ENCODE measurements at places on chromosomes 13 and 19. TPM values are rescaled to one million over a fixed set of nuclear protein-coding genes. Genes with fewer than 3 reads are reported as not detected.
A peak's percentile ranks its signal among the peaks of the same experiment; 100 is the strongest.

WDR87 gene
- not detected for total RNA-seq

GRCh38 chr19:14432791-14433553 lies at the start of gene PKN1:
TSS of gene PKN1 (plus strand) at chr19:14433306. CDS start at chr19:14433522, 216 bp downstream.
- H3K4me1 ChIP-seq: peaks cover 31% of the 10 kb centered on the region
- peak within 1 kb of the TSS; percentile 82 for H3K4me3 ChIP-seq
- H3K27me3 ChIP-seq: peaks cover 13% of the 10 kb centered on the region

DNA sequence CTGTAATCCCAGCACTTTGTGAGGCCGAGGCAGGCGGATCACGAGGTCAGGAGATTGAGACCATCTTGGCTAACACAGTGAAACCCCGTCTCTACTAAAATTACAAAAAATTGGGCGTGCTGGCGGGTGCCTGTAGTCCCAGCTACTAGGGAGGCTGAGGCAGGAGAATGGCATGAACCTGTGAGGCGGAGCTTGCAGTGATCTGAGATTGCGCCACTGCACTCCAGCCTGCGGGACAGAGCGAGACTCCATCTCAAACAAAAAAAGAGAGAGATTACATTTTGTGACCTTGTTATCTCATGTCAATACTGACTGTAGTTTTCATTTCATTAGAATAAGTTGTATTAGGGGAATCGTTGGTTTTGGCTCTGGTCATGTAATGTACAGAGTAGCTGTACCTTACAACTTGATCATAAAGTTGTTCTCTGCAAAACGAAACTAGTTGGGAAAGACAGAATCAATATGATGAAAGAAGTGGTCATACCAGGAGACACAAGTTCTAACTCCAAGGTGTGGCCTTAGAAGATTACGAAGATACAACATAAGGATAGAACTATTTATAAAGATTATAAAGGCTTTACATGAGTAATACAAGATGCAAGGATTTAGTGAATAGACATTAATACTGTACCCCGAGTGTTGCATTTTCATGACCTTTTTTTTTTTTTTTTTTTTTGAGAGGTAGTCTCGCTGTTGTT lies 15.3 kb downstream of the TMEM38A start:
- H3K27ac ChIP-seq: no peak overlapping the region
- DNase-seq: no peak
- no peaks in the 10 kb centered on the region for H3K36me3 ChIP-seq
- no peaks in the 10 kb centered on the region for H3K4me1 ChIP-seq

SIX5 gene
- total RNA-seq: 2.5 TPM

SYNE4 gene
- total RNA-seq: 3.8 TPM

DNA sequence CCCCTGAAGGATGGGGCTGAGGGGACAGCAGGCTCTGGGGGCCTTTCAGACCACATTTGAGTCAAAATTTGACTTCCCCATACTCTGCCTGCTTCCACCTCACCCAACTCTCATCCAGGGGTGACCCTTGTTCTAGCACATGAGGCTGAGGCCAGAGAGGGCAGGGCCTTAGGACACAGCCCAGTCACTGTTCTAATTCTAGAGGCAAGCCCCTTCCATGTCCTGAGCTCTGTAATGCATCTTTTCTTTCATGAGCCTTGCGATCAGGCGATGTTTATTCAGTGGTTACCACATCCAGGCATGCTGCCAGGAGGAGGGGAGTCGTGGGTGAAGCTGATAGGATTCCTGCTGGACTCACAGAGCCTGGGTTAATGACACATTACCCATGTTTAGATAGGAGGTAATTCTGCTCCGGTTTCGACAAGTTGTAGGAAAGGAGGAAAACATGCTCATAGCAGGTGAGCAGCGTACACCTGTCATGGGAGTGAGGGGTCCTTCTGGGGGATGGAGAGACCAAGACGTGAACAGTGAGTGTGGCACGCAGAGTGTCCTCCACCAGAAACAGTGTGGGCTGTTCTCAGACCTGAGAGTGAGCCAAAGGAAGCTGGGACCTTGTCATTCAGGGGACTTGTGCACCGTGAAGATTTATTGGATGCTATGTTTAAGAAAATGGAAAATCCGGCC lies 9.3 kb downstream of the RPS9 start:
- peak overlapping the region; percentile 60 for H3K27ac ChIP-seq
- H3K4me3 ChIP-seq: peak overlapping the region; percentile 35
- H3K4me1 ChIP-seq: peaks cover 51% of the 10 kb centered on the region
- H3K27me3 ChIP-seq: peaks cover 4% of the 10 kb centered on the region
- DNase-seq: no peak

DNA sequence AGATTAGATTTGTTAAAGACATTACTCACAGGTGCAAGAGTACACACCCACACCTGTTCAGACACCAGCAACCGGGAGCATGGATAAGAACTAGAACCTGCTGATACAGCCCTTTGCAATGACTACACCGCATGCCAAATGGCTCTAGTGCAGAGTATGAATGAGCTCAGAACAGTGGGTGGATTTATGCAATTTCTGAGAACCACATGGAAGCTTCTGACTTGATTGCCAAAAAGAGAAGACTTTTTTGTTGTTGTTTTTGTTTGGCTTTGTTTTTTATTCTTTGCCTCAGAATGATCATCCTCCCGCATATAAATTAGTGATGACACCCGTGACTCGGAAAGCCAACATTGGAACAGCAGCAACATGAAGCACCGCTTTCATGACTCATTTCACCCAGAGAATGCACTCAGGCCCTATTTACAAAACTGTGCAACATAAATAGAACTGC lies 77.4 kb upstream of the LRCH1 start:
- H3K27ac ChIP-seq: no peak overlapping the region
- H3K36me3 ChIP-seq: no peaks in the 10 kb centered on the region
- H3K4me1 ChIP-seq: no peaks in the 10 kb centered on the region
- H3K4me3 ChIP-seq: no peak overlapping the region
- no peak for DNase-seq

DNA sequence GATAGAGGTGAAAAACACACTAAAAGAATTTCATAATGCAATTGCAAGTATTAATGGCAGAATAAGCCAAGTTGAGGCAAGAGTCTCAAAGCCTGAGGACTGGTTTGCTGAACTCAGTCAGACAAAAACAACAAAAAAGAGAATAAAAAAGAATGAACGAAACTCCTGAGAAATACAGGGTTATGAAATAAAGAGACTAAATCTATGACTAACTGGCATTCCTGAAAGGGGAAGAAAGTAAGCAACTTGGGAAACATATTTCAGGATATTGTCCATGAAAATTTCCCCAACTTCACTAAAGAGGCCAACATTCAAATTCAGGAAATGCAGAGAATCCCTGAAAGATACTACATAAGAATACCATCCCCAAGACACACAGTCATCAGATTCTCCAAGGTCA lies 47.8 kb downstream of the UBL3 start:
- no peak overlapping the region for H3K4me3 ChIP-seq
- DNase-seq: no peak
- H3K36me3 ChIP-seq: no peaks in the 10 kb centered on the region
- no peaks in the 10 kb centered on the region for H3K27me3 ChIP-seq
- H3K4me1 ChIP-seq: peaks cover 4% of the 10 kb centered on the region

- peaks cover 3% of the 10 kb centered on the region for H3K4me1 ChIP-seq
- no peak overlapping the region for H3K4me3 ChIP-seq
- no peak overlapping the region for H3K27ac ChIP-seq
- DNase-seq: no peak
These were observed 46.3 kb downstream of the POLR1D start for GRCh38 chr13:27667946-27668345.

DNA sequence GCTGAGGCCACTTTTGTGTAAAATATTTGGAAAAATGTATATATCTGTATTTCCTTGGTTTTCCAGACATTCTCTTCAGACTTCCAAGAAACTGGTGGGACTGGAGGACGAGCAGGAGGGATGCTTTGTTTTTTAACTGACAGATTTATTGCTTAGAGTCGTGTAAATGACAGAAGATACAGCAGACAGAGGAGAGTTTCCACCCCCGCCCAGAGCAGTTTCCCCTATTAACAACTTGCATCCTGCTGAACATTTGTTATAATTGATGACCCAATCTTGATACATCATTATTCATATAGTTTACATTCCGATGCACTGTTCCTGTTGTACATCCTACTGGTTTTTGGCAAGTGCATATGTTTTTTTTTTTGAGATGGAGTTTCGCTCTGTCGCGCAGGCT lies 7.1 kb upstream of the DOCK6 start:
- no peaks in the 10 kb centered on the region for H3K36me3 ChIP-seq
- no peak for DNase-seq
- peaks cover 5% of the 10 kb centered on the region for H3K4me1 ChIP-seq

DNA sequence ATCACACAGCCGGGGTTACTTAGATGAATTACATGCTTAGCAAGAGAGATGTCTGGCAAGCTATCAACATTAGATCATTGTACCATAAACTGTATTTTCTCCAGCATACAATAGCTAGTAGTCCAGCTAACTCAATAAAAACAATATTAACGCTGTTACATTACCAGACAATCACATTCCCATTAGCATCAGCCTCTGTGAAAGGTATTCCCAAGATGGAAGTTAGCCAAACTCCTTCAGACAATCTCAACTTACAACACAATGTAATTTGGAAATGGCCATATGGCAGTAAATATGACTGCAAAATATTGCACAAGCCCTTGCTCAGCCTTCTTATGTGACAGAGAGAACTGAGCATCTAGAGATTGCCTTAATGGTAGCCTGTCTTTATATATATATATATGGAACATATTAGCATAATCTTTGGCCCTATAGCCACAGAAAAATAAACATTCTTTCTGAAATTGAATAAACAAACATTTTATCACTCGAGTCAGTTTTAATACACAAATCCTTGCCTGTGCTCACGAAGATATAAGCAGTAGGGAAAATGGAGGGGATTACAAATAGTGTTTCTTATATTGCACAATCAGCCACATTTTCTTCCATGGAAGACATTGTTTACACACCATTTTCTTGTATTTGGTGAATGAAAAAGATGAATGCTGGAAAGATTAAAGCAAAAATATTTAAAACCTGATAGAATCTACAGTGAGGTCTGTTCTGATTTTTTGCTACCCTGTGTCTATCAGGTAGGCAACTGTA lies 1060.5 kb downstream of the DIAPH3 start:
- DNase-seq: no peak
- H3K27ac ChIP-seq: no peak overlapping the region
- H3K36me3 ChIP-seq: no peaks in the 10 kb centered on the region
- H3K4me3 ChIP-seq: no peak overlapping the region

- H3K4me1 ChIP-seq: peaks cover 1% of the 10 kb centered on the region
- no peaks in the 10 kb centered on the region for H3K36me3 ChIP-seq
- no peak overlapping the region for H3K27ac ChIP-seq
These were observed 177.1 kb upstream of the RFC3 start for GRCh38 chr13:33640832-33641231.

DNA sequence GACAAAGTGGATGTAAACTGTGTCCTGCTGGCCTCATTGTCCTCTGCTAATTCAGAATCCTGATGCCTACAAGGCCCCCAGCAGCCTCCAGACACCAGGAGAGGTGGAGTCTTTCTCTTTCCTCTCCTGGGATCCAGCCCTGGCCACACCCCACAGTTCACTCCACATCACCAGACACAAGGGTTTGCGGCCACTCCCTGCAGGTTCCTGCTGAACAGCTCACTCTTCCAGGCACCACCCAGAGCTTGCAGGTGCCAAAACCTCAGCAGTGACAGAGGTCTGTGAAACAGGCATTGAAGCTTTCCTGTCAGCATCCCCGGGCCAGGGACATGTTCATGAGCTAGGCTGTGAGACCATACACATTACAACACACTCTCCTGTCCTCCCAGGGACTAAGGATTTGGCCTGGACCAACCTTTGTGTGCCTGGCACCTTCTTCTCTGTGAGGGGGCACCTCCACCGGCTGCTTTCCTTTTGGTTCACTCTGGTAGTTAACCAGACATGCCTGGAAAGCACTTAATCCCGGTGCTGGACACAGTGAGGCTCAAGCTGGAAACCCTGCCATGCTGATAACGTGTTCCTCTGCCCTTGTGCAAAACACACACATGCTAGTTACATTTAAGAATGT lies 11.1 kb upstream of the ATP12A start:
- H3K27ac ChIP-seq: no peak overlapping the region
- H3K36me3 ChIP-seq: no peaks in the 10 kb centered on the region
- H3K4me1 ChIP-seq: peaks cover 10% of the 10 kb centered on the region

DNA sequence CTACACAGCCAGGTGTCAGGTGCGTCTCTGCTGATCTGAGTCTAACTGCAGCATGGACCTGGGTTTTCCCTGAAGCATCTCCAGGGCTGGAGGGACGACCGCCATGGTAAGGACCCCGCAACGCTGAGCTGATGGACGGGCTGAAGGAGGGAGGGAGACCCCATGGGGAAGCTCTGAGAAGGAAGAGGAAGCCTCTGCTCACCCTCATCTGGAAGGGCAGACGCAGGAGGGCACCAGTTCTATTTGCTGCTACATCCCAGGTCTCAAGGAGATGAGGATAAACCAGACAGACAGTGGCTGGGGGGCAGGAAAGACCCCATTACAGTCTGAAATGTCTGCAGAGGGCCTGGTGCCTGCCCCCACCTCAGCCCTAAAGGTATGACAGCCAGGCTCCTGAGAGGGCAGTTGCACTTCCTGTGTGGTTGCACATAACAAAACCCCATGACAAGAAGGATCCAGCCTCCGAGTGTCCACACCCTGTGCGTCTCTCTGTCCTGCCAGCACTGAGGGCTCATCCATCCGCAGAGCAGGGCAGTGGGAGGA lies at the start of gene LILRA2:
Gene LILRA2, plus strand, starts transcription at position 461 of the 543 bp plus-strand sequence. CDS start 89 bp downstream, outside the sequence.
- peaks cover 25% of the 10 kb centered on the region for H3K27me3 ChIP-seq
- H3K27ac ChIP-seq: peak within 1 kb of the TSS; percentile 49
- no peaks in the 10 kb centered on the region for H3K36me3 ChIP-seq

DNA sequence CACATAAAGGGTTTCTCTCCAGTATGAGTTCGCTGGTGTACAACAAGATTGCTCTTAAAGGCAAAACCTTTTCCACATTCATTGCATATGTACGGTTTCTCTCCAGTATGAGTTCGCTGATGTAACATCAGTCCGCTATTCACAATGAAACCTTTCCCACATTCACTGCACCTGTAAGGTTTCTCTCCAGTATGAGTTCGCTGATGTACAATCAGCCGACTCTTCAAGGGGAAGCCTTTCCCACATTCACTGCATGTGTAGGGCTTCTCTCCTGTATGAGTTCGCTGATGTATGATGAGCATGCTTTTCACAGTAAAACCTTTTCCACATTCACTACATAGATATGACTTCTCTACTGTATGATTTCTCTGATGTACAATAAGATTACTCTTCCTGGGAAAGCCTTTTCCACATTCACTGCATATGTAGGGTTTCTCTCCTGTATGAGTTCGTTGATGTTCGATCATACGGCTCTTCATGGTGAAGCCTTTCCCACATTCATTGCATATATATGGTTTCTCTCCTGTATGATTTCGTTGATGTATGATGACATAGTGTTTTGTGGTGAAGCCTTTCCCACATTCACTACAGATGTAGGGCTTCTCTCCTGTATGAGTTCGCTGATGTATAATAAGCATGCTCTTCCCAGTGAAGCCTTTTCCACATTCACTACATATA lies 6.0 kb upstream of the ZNF614 start:
- no peaks in the 10 kb centered on the region for H3K27me3 ChIP-seq
- H3K36me3 ChIP-seq: peaks cover 80% of the 10 kb centered on the region
- no peak for DNase-seq
- H3K4me1 ChIP-seq: no peaks in the 10 kb centered on the region

DNA sequence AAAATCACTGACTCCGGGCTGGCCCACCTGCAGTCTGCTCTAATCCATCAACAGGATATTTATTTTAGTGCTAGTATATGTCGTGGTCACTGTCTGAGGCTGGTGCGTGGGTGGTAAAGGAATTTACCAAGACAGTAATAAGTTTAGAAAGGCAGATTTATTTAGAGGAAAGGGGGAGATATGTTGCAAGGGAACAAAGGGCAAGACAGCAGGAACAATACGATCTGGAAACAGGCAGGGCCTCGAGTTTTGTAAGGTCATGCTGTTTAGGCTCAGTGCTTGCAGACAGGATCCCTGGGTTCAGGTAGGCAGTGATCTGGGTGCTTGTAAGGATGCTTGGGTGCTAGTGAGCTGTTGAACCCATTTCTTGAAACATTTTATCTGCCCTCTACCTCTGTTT lies 748.2 kb upstream of the SLITRK5 start:
- H3K27ac ChIP-seq: no peak overlapping the region
- H3K4me3 ChIP-seq: no peak overlapping the region
- H3K27me3 ChIP-seq: no peaks in the 10 kb centered on the region
- no peaks in the 10 kb centered on the region for H3K36me3 ChIP-seq
- DNase-seq: no peak
- no peaks in the 10 kb centered on the region for H3K4me1 ChIP-seq

Data from activated naive CD8-positive, alpha-beta T cell treated with anti-CD3 and anti-CD28 coated beads, Interleukin-2, amount 10 ng/mL, durations not matched to agents 7 days and 5 days (primary cell).